ENCODE measurements at places on chromosomes 6 and 20.
A peak's percentile ranks its signal among the peaks of the same experiment; 100 is the strongest.

GRCh38 chr6:146910611-146911010 is 293.6 kb upstream of the STXBP5 start:
- no peak for DNase-seq

GRCh38 chr6:77880501-77880900 is 227.7 kb downstream of the MEI4 start:
- no peak for DNase-seq

- DNase-seq = peak; percentile 100
Measured at GRCh38 chr6:85642774-85643536, at the start of gene SYNCRIP. TSS of gene SYNCRIP (minus strand) at chr6:85642886. CDS start at chr6:85641439, 1,447 bp downstream.

DNA sequence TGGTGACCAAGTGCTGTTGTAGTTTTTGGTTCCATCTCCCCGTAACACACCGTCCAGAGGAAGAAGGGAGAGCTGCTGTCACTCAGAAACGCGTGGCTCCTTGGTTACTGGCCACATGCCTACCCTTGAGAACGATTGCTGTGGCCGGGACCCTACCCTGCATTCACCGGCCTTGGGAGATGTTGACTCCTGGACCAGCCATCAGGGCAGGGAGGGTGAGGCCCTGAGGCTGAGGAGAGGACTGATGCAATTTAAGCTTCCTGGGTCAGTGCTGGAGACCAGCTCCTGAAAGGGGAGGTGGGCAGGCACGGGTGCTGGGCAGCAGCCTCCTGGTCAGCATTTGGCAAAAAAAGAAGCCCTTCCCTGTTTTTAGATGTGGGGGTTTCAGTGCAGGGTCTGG is 31.5 kb downstream of the ERMARD start:
- DNase-seq = no peak

DNA sequence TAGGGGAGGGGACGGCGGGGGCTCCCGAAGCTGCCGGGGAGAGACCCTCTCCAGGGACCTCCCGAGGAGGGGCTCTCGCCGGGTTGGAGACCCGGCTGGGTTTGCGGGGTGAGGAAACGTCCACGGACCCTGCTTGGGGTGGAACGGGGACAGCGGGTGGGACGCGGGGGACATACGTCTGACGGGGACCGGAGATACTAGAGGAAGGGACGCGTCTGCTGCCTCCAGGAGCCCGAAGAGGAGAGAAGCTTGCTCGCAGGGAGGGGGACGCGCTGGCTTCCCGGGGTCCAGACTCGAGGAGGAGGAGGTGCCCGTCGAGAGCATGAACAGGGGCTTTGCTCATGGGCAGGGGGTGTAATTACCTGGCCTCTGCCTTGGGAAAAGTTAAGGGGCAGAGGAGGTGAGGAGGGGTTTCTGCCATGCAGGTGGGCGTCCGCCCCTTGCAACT is 593 bp downstream of the DNMT3B start:
- DNase-seq = no peak

DNA sequence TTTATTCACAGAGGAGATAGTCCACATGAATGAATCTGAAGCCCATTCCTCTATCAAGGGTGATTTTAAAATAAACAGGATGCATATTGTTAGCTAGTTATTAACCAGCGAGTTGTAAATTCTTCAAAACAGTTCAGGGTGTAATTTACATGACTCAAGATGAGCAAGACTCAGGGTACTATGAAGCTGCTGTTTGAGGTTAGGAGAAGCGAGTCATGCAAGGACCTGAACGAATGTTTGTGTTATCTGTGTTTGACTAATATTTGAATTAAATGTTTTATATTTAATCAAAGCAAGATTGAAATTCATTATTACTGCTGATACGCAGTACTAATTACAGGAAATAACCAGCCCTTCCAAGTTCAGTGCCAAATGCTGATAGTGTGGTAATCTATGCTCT is 191.1 kb downstream of the SAMD5 start:
- no peak for DNase-seq

GRCh38 chr20:56857950-56858349 is 228.8 kb downstream of the TFAP2C start:
- DNase-seq = no peak

GRCh38 chr6:71886184-71887005 is at the start of gene RIMS1:
TSS of gene RIMS1 (plus strand) at chr6:71886550. CDS start at chr6:71887024, 474 bp downstream.
- DNase-seq = peak; percentile 59

GRCh38 chr6:72976484-72976883 is 248.8 kb downstream of the KHDC1L start:
- DNase-seq = no peak

- no peak for DNase-seq
Measured at GRCh38 chr6:31321005-31321707, 35.8 kb downstream of the HLA-B start.

DNA sequence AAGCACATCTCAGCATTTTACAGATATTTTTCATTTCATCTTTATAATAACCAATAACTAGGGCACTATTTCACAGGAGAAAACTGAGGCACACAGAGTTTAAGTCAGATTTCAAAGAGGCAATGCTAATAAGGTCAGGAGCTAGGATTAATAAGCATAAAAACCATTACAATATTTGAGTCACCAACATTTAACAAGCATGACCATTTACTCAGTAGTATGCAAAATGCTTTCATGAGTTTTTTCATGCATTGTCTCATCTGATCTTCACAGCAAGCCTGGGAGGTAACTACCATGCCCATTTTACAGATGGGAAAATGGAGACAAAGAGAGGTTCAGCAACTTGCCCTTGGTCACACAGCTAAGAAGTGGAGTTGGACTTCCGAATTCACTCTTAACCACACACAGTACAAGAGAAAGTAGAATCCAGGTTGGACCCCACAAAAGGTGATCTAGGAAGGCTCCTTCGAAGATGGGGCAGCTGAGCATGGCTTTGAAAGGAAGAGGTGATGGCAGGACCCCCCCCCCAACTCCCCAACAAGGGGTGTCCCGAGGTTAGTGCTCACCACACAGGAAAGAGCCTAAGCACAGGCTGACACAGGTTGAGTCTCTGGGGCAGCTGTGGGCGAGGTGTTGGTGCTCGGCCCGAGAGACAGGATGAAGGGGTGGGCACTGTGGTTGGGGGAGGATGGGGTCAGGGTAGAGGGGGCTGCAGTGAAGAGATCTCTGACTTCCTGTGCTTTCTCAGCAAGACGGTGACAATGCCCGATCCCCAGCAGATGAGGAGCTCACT is 108.8 kb downstream of the PREX1 start:
- DNase-seq = no peak

- DNase-seq = no peak
Measured at GRCh38 chr6:138959521-138959920, 28.5 kb downstream of the REPS1 start.

DNA sequence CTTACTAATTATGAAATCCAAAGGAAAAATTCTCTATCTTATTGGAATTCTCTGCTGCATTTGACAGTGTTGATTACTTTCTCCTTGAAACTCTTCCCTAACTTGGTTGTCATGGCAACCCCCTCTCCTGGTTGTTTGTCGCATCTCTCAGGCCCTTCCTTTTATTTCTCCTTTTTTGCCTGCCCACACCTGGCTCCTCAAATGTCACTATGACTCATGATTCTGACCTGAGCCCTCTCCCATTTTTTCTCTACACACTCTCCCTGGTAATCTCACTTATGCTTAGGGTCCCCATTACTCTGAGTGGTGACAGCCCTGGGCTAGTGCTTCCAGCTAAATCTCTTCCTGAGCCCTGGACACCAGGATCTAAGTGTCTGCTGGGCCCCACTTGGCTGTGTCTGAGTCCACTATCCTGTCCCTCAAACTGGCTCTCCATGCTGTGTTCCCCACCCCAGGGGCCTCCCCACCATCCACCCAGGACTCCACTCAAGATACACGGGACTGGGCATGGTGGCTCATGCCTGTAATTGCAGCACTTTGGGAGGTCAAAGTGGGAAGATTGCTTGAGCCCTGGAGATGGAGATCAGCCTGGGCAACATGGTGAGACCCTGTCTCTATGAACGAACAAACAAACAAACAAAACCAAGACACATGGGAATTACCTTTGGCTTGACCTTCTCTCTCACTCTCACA is 16.5 kb upstream of the NNAT start:
- DNase-seq = no peak

DNA sequence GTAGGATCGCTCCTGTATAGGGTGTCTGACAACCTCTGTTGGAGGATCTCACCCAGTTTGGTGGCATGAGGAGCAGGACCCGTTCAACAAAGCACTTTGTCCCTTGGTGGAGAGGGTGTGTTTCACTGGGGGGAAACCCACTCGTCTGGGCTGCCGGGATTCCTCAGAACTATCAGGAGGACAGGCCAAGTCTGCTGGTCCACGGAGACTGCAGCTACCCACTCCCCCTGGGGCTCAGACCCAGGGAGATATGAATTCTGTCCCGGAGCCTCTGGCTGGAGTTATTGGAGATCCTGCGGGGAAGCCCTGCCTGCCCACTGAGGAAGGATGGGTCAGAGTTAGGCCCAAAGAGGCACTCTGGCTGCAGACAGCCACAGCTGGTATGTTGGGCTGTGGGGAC is 233.1 kb downstream of the PKHD1 start:
- DNase-seq = no peak

DNA sequence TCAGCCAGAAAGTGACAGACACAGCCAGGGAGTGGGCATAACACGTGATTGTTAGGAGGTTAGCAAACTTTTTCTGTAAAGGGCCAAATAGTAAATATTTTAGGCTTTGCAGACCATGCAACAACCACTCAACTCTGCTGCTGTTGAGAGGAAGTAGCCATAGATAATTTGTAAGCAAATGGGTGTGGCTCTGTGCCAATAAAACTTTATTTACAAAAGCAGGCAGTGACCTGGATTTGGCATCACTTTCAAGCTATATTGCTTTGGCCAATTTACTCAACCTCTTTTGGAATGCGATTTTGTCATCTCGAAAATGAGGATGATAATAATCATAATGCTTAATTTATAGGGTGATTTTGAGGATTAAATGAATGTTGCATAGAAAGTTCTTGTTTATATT is 152.6 kb downstream of the TSHZ2 start:
- DNase-seq = no peak

DNA sequence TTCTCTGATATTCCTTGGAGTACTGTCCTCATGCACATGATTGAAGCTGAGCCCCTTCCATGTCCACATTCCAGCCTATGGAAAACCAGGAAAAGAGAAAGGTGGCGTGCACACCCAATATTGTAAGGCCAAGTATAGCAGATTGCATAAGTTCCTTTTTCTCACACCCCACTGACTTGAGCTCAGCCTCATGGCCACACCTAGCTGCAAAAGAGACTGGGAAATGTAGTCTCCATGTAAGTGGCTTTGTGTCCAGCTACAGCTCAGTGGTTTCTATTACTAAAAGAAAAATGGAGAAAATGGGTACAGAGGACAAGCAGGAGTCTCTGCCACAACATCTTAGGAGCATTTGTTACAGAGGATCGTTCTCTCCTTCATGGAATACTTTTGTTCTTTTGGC is 10.8 kb upstream of the UST start:
- DNase-seq = no peak

- DNase-seq = no peak
Measured at GRCh38 chr20:18428490-18429173, 38.2 kb downstream of the DZANK1 start.

- DNase-seq = no peak
Measured at GRCh38 chr6:143698759-143699429, 21.1 kb downstream of the PHACTR2 start.

GRCh38 chr6:29675561-29675960 is 5.4 kb downstream of the ZFP57 start:
- DNase-seq = no peak

DNA sequence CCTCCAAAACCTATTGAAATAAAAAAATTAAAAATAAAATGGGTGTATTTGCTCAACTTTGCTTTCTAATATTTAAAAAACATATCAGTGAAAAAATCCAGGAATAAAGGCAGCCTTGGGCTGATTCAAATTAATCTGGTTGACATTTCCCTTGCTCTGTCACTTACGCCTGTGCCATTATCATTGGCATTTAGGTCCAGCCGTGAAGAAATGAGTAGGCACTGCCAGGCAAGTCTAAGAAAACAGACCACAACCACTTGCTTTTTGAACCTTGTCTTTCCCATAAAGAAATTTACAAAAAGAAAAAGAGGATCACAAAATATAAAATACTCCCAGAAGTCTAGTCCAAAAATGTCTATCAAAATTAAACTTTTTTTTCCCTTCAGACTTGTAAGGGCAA is 59.2 kb upstream of the HBS1L start:
- no peak for DNase-seq

GRCh38 chr20:57437672-57438330 is 46.6 kb downstream of the RBM38 start:
- peak; percentile 85 for DNase-seq

Data from aorta (tissue), 5 donors.